ENCODE measurements at places on chromosomes 12 and 14. TPM values are rescaled to one million over a fixed set of nuclear protein-coding genes. Genes with fewer than 3 reads are reported as not detected.

TMEM121 gene
- 2.5 TPM for total RNA-seq

TAS2R50 gene
- 0.52 TPM for total RNA-seq

TAS2R20 gene
- 0.56 TPM for total RNA-seq

RDH5 gene
- total RNA-seq = 17.4 TPM

MYBPC1 gene
- total RNA-seq = 1.3 TPM

SLC6A15 gene
- total RNA-seq = not detected

MUCL1 gene
- not detected for total RNA-seq

SOAT2 gene
- total RNA-seq = not detected

GRCh38 chr12:946631-947030, 2.9 kb downstream of the RAD52 start:
- DNase-seq = no peak

- DNase-seq = no peak
Observed at GRCh38 chr12:7667125-7667524, 1.4 kb upstream of the APOBEC1 start.

- DNase-seq = peak; percentile 15
Observed at GRCh38 chr12:132886529-132887477, 602 bp downstream of the CHFR start.

DNA sequence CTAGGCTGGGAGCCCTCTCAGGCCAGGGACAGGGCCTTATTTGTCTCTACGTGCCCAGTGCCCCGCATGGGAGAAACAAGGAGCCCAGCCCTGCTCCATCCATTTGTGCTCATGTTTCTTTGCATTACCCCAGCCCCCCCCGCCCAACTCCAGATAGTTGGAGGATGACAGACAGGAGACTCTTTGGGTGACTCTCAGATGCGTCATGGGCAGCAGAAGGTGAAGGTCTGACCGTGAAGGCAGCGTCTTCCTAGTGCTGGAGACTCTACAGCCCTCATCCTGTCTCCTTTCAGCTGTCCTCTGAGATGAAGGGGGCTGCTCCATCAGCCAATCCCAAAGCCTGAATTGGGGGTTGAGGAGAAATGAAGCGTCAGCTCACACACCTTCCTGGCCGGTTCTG, 283 bp upstream of the PSMB11 start:
- no peak for DNase-seq

- DNase-seq = no peak
Observed at GRCh38 chr12:76501390-76501789, 58.2 kb downstream of the OSBPL8 start.

- no peak for DNase-seq
Observed at GRCh38 chr12:109864916-109865315, 15.4 kb downstream of the GLTP start.

GRCh38 chr12:105084251-105085250, at the start of gene ALDH1L2:
ALDH1L2 (minus strand) TSS chr12:105084458; CDS start chr12:105084436, 22 bp downstream.
- peak; percentile 81 for DNase-seq

- DNase-seq = no peak
Observed at GRCh38 chr12:64006211-64006825, 161.8 kb downstream of the SRGAP1 start.

DNA sequence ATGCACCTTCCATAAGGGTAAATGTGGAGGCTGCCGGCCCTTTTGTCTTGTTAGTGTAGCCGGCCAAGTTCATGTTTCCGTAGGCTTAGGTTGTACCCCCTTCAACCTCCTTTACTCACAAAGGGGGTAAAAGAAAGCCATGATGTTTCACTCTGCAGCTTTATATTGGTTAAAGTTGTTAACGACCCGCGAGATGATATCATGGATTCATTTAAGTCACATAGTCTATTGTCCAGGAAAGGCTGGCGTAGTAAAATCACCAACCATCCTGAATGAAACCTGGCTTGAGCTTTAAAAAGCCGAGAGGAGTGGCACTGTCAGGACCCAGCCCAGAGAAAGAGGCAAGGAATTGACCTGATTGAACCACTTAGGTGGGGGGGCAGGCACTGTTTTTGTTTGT, 1.3 kb downstream of the UNG start:
- no peak for DNase-seq

- DNase-seq = no peak
Observed at GRCh38 chr12:7647071-7647470, 18.6 kb downstream of the APOBEC1 start.

DNA sequence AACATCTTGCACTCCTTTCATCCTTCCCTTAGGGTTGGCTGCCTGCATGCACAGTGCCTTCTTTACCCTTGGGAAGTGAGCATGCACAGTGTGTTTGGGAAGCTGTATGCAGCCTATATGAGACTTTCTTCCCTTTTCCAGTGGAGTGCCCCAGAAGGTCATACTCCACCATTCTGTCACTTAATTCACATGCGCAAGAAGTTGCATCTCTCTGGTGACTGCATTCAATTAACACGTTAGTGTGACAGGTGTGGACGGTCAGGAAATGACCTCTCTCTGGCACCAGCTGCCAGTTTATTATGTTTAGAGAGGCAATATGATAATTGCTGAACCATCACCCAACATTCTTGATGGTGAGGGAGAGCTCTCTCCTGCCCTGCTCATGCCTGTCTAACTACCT, 770.0 kb downstream of the FLRT2 start:
- DNase-seq = no peak

DNA sequence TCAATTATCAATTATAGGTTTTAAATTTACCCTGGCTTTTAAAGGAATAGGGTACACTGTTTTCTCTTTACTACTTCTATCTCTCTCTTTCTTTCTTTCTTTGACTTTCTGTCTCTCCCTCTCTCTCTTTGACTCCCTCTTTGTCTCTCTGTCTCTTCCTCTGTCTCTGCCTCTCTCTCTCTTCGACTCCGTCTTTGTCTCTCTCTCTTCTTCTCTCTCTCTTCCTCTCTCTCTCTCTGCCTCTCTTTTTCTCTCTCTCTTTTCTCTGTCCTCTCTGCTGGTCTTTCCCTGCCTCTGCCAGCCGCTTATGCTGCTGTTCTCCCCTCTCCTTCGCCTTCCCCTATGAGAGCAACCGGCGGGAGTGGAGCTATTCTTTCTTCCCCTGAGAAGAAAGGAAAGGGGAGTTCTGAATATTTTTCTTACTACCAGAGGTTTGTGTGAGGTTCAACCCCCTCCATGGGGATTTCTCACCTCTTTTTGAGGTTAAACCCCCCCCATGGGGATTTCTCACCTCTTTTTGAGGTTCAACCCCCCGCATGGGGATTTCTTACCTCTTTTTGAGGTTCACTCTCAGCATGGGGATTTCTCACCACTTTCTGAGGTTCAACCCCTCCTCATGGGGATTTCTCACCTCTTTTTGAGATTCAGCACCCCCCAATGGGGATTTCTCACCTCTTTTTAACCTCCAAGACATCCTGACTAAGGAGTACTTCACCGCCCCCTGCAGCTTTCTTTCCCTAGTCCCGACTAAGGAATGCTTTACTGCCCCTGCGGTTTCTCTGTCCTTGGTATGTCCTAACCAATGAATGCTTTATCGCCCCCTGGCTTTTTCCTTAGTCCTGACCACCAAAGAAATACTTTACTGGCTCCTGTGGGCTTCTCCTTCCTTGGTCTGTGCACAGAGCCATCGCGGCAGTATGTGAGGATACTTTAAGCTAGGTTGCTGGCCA, 27.4 kb upstream of the DDHD1 start:
- no peak for DNase-seq

DNA sequence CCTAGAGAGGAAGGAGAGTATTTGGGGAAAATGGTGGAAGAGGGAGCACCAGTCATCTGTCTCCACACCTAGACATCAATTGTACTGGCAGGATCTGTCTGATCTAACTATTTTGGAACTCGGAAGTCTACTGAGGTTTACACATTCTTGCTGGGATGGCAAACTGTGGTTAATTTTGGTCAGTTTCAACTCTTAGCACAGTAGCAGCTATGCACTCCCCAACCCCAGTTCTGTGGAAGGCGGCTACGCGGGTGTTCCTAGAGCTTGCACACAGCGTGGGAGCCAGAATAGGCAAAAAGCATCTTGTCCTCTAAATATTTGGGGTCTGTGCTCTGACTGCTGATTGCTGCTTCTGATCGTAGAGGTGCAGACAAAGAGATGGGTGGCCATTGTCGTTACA, 33.8 kb downstream of the TECPR2 start:
- no peak for DNase-seq

DNA sequence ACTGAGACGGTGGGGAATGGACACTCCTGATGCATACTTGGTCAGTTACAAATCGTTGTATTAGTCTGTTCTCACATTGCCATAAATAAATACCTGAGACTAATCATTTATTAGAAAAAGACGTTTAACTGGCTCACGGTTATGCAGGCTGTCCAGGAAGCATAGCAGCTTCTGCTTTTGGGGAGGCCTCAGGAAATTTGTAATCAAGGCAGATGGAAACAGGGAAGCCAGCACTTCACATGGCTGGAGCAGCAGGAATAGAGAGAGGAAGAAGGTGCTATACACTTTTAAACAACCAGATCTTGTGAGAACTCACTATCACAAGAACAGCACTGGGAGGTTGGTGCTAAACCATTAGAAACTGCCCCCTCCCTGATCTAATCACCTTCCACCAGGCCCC, 418.2 kb downstream of the FLRT2 start:
- DNase-seq = no peak

GRCh38 chr14:53109105-53110041, 43.8 kb downstream of the DDHD1 start:
- DNase-seq = no peak

DNA sequence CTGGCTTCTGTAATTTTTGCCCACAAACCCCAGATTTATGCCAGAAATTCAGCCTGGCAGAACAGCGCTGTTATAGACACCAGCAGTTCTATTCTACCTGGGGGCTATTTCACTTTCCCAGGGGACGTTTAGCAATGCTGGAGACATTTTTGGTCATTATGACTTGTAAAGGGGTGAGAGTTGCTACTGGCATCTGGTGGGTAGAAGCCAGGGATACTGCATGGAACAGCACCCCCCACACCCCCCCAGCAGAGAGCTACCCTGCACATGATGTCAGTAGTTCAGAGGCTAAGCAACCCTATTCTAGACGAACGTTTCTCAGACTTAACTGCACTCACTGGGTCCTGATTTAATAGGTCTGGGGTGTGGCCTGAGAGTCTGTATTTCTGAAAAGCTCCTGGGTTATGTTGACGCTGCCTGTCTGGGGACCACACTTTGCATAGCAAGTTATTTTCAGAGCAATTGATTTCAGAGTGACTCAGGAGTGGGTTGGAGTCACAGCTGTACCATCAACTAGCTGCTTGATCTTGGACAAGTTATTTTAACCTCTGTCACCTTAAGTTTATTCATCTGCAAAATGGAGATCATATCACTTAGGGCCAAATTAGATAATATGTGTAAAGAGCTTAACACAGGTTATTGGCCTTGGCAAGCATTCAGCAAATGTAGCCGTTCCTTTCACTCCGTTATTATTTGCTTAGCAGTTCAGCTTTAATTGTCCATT, 48.5 kb downstream of the CHST11 start:
- no peak for DNase-seq

DNA sequence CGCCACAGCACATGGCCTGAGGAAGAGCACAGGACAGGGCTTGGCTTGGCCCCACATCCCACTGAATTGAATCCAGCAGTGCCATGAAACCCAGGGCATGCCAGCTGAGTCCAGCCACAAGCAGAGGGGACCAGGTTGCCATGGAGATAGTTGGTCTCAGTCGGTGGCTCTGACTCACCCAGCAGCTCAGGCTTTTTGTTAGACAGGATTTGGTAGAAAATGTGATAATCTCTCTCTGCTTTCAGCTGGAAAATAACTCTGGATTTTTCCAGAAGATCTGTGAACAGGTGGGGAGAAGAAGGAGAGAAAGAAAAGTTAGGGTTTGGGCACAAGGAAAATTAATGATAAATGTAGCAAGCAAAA, 4.8 kb downstream of the MYH7 start:
- DNase-seq = peak; percentile 16

DNA sequence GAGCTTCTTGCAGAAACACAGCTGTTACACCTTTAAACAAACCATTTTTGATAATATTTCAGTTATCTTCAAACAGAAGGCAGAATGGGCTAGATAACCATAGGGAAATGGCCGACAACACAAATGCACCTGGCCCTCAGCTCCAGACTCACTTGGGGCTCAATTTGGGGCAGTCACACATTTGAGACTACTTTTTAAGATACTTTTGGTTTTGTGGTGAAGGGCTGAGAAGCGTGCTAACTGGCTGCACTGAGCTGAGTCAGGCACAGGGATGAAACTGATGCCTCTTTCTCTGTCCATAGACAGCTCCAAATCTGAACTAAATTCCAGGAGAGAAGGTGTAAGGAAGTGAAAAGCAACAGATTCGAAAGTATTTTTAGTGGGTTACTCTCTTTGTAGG, 18.5 kb upstream of the GRIP1 start:
- no peak for DNase-seq

DNA sequence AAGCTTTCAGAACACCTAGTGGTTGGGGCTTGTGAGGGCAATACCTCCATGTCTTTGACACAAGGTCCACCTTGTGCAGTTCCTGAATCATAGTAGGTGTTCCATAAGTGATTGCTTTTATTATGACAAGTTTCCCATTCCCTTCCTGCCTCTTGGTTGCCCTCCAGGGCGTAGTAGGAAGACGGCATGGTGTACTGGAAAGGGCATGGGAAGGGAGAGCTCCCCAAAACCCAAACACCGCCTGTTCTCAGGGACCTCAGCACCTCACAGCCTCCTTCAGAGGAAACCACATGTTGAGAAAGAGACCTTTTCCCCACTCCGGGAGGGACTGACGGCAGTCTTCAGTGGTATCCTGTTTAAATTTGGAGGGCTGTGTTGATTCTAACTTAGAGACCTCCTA, 21.1 kb downstream of the EVL start:
- no peak for DNase-seq

- no peak for DNase-seq
Observed at GRCh38 chr12:102735104-102735503, 181.9 kb downstream of the PAH start.

Data from heart left ventricle (tissue), 16 donors.